ENCODE measurements at places on chromosomes 6 and 20.

DNA sequence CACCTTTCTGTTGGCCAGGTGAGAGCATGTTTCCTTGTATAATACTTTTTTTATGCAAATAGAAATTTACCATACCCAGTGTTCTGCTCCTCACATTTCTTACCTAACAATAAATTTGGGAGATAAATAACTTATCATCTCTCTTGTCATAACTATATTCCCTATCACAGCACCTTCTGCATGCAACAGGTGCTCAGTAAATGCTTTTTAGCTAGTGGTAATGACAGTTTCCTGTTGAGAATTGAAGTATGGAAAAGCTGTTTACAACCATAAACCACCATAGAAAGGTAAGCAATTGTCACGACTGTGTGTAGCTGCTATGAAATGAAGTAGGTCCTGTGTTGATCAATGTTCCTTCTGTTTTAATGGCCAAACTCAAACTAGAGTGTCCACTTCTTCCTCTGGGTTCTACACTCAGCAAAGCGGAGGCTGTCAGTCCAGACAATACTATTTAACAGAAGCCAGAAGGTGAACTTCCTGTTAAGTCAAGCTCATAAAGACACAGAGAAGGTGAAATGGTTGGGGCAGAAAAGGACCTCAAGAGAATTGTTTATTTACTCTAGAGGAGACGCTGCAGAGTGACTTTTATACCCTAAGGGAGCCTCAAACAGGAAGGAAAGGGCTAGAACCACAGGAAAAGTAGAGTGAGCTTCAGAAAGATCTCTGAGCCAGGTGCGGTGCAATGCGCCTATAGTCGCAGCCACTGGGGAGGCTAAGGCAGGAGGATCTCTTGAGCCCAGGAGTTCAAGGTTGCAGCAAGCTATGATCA lies 84.0 kb upstream of the SLC22A16 start:
- no peak for DNase-seq

- DNase-seq: peak; percentile 62
These were observed at the start of gene ACSS1 for GRCh38 chr20:25058051-25058846. ACSS1 (minus strand) TSS chr20:25058139; CDS start chr20:25058102, 37 bp downstream.

DNA sequence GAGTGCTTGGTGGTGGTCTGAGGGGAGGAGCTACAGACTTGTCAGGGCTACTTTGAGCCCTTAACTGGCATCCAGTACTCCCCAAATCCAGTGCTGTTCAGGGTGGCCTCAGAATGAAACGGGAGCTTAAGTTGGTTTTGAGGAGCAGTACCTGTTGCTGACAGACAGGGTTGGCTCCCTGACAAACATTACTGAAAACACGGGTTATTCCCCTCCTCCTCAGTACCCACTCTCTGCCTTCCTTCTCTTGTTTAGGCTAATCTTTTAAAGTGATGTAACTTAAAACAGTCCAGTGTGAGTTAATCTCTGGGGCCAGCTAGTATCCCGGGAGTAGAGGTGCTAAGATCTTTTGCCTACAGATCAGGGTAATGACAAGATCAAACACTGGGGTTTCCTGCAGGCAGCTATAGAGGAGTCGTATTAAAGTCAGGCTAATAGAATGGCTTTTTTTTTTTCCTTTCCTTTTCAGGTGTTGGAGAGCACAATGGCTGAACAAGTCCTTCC lies 3.7 kb downstream of the TNFAIP3 start:
- DNase-seq: no peak

DNA sequence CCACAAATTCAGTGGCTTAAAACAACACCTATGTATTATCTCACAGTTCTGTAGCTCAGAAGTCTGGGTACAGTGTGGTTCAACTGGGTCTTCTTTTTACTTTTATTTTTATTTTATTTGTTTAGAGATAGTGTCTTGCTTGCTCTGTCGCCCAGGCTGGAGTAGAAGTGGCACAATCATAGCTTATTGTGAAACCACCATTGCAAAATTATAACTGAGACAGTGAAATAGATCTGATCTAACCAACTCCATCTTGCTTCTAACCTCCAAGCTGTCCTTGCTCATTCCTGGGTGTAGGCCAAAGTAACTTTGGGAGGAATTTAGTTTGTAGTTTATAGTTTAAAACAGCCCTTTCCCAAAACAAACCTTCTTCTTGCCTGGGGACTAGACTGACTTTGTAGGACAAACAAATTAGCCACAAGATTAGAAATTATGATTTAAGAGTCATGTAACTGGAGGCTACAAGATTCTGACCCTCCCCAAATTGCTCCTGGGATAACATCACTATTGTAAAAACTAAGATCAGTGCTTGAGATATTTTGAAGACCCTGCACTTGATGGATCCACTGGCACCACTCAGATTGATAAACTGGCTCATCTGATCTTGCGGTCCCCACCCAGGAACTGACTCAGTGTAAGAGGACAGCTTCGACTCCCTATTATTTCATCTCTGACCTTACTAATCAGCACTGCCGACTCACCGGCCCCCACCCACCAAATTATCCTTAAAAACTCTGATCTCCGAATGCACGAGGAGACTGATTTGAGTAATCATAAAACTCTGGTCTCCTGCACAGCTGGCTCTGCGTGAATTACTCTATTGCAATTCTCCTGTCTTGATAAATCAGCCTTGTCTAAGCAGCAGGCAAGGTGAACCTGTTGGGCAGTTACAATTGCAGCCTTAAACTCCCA lies 193.4 kb upstream of the CDYL start:
- no peak for DNase-seq

DNA sequence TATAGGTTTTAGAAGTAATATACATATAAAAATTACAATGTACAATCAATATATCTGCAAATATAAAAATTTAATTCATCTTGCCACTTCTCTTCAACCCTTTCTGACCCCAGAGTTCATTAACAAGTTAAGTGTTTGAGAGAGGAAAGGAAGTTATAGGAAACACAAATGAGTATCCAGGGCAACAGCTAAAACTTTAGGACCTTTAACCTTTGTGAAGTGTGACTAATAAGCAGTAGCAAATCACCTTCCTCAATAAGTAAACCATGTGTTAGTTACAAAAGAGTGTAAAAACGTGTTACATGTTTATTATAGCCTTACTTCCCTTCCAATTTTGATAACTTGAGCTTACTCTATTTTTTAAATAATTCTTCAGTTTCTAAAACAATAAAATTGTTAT lies 73.4 kb upstream of the SIM1 start:
- no peak for DNase-seq

- DNase-seq: no peak
These were observed 48.3 kb downstream of the ATXN1 start for GRCh38 chr6:16712931-16713484.

DNA sequence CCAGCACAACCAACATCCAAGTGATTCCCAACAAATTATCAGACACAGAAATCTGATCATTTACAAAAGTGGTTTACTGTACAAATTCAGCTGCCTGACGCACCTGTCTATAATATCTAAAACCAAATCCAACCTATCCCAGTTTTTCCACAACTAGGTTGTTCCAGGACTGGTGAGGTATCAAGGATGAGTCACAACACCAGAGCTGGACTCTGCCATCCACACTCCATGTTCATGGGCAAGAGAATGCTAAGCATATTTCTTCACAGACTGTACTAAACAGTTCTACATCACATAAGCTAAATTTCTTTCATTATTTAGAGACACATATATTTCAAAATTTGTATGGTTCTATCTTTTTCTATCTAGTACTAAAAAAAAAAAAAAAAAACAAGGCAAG lies 141.6 kb downstream of the BTBD9 start:
- DNase-seq: no peak

- DNase-seq: no peak
These were observed 953.7 kb downstream of the TFAP2A start for GRCh38 chr6:9461188-9461587.

DNA sequence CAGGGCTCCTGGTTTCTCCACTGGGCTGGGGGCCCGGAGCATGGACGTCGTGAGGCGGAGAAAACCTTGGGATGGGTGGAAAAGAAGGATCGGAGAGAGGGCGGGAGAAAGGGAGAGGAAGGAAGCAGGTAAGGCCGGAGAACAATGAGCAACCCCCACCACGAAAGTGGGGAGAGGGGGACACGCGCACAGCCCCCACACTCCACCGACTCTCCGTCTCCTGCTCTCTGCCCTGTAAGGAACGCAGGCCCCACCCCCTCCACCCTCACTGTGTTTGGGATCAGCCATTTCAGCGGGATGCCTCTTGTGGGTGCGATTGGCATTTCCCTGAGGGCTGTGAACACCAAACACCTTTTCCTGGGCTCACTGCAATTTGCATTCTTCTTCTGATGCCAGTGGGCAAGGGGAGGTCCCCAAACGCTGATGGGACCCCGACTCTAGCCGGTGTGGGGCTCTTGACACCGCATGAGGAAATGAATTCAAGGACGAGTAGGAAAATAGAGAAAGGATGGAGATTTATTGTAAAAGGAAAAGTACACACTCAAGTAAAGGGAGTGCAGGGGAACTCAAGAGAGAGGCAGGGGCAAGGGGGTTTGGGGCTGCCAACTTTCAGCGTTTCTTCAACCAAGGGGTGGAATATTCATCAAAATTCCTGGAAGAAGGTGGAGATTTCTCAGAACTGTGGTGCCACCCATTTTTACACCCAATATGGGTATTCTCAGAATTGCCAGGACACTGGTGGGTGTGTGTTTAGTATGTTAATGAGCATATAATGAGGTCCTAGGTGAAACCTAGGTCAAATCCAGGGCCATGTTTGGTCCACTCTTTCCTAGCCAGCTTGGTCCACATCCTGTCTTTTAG lies 13.1 kb upstream of the RAET1L start:
- DNase-seq: no peak

- no peak for DNase-seq
These were observed 135.0 kb downstream of the EPM2A start for GRCh38 chr6:145600299-145600698.

DNA sequence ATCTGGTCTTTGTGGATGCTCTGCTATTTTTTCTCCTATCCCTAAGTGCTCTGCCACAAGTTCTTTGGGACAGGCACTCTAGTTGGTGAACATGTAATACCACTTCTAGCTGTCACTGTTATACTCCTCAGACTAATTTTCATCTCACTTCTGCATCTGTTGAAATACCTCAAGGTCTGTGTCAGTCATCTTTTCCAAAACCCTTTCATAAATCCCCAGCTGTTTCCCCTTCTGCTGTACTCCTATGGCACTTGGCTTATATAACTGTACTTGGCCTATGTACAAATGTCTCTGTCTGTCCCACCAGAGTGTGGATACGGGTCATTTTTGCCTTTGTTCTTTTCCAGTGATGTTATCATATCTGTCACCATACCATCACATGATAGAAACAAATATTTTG lies 124.2 kb downstream of the FHL5 start:
- DNase-seq: no peak

GRCh38 chr6:16723826-16724225 lies 37.4 kb downstream of the ATXN1 start:
- DNase-seq: no peak

- no peak for DNase-seq
These were observed 71.4 kb upstream of the PBOV1 start for GRCh38 chr6:138289739-138290138.

- DNase-seq: no peak
These were observed 75.0 kb upstream of the EZR start for GRCh38 chr6:158894193-158894592.

GRCh38 chr6:149545258-149545753 lies 537 bp downstream of the PPIL4 start:
- peak; percentile 50 for DNase-seq

- DNase-seq: no peak
These were observed 65.7 kb downstream of the NKAIN2 start for GRCh38 chr6:123869334-123869733.

- no peak for DNase-seq
These were observed 227.1 kb downstream of the ANKRD60 start for GRCh38 chr20:58001381-58001780.

GRCh38 chr6:148885925-148886845 lies 139.4 kb downstream of the UST start:
- no peak for DNase-seq

- DNase-seq: no peak
These were observed 125.3 kb downstream of the FOXO3 start for GRCh38 chr6:108685970-108686369.

DNA sequence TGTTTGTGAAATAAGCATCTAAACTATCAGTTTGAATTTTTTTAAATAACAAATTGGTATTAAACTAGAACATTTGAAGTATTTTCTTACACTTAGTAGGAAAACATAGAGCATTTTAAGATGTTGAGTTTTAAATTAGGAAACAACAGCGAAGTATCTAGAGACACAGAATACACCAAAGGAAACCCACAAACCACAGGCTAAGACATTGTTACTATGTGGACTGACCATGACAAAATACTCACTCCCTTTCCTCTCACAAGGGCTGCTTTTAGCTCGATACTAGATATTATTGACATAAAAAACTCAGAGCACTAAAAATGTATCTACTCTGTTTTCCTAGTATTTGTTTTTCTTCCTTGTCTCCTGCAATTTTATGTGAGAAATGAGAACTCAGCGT lies 266.0 kb upstream of the CITED2 start:
- no peak for DNase-seq

DNA sequence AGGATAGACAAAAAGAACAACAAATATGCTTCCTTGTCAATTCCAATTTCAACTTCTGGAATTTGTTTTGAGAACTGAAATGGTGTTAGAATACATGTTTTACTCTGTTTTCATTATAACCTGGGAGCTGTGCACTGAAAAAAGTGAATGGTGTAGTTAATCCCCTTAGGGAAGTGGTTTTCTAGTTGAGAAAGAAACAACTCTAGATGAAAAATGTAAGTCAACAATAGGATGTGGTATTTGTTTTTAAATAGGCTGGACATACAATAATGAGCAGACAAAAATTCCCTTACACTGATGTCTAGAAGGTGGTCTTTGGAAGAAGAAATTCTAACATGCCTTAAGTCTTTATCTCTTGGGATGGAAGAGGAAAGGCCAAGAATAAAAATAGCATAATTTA lies 59.9 kb upstream of the TINAG start:
- DNase-seq: no peak

GRCh38 chr6:139625081-139625939 lies 250.9 kb upstream of the CITED2 start:
- DNase-seq: no peak

GRCh38 chr20:51249215-51249614 lies 226.3 kb upstream of the KCNG1 start:
- no peak for DNase-seq

DNA sequence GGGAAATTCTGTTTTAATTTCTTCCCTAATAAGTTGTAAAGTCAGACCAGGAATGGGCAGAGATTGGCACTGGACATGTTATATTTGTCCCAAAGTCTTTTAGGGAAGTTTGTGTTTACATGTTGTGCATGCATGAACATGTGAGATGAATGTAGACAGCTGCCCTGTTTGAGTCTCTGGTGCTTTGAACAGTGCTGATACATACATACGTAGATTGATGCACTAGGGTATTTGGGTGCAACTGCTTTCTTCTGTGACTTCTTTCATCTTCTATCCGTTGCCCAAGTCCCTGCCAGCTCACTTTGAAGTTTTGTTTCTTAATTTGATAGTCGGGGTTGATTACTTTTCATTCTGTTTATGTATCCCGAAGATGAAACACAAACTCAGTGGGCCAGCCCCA lies 200.6 kb downstream of the DTNBP1 start:
- DNase-seq: no peak

DNA sequence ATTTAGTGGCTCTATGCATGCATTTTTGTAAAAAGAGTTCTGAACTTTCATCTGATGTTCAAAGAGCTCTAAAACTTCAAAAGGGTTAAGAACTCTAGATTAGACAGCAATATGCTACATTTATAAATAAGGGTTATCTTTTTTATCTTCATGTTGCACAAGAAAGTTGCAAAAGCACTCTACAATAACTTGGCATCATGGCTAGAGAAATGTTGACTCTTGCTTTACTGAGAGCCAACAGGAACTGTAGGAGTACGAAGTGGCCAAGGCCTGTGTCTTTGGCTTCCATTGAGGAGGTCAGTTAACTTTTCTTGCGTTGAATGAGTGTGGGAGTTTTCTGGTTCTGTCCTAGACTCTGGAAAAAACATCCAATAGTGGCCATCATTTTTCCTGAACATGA lies 516.9 kb downstream of the TFAP2B start:
- DNase-seq: no peak

All from T-helper 9 cell (primary cell).